ENCODE measurements at places on chromosomes 2 and 18.

- no peak for DNase-seq
Observed at GRCh38 chr2:227052879-227053278, 111.1 kb downstream of the COL4A4 start.

GRCh38 chr18:24500766-24501165 is 40.3 kb downstream of the HRH4 start:
- no peak for DNase-seq

GRCh38 chr2:215772003-215772402 is 241.3 kb downstream of the MREG start:
- peak; percentile 78 for DNase-seq

GRCh38 chr2:118122594-118123281 is 34.5 kb downstream of the INSIG2 start:
- DNase-seq: no peak

DNA sequence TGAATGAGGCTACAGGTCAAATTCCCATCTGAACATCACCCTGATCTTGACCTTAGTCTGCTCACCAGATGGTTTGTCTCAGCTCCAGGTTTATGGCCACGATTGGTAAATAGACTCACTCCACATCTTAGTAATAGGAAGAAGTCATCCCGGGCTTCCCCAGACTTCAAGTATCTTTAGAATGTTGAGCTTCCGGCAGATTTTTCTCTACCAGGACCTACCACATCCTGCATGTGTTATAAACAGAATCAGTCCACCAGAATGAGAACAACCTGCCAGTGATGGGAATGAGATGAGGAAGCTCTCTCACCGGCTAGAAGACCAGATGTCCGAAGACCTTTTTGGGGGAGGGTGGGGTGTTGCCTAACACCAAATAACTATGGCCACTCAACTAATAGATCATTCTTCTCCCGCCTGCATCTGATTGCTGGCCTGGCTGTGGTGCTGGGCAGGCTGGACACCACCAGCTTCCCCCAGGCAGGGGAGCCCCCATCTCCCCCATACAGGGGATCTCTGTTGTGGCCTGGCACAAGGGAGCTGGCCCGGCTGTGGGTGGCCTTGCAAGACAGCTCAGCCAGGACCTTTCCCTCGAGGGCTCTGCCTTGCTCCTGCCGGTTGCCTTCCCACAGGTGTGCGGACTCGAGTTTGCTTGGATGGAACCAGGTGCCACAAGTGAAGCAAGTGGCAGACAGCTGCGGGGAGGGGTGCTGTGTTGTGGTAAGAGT is 88.5 kb downstream of the SH3RF3 start:
- DNase-seq: peak; percentile 17

- peak; percentile 77 for DNase-seq
Observed at GRCh38 chr2:118539290-118539689, 308.2 kb downstream of the EN1 start.

- no peak for DNase-seq
Observed at GRCh38 chr2:37868866-37869265, 56.2 kb upstream of the RMDN2 start.

DNA sequence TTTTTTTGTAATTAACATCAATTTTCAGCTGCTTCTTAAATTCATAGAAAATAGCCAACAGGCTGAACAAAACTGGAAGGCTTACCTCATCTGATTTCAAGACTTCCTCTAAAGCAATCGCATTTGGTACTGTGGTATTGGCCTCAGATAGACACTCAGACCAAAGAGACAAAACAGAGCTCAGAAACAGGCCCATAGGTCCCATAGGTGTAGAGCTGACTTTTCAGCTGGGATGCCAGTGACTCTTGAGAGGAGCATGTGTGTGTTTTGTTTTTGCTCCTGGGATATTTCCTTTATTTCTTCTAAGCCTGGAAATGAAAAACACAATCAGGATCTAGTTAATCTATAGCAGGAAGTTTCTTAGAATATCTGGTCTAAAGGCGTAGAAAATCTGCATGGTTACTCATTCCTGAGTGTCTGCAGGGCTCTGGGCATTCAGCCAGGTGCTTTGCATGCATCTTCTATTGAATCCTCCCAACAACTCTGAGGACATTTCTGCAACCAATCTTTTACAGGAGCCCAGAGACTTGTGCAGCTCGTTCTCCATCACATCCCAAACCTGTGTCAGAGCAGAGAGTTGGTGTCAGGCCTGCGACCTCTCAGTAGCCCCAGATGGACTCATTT is 190.8 kb downstream of the RTP5 start:
- peak; percentile 40 for DNase-seq

DNA sequence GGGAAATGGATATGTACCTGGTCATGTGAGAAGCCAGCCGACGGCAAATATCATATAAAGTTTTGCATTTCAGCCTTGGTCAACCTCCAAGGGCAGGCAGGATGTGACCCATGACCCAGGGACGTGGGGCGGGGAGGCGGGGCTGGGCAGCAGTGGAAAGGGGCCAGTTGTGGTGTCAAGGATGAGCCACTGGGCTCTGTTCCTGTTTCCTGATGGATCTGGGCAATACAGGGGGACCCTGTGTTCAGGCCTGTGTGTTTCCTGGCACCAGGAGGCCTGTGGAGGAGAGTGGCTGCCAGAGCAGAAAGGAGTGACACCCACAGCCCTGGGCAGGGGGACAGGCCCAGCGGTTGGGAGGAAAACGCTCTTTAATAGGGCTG is 106.9 kb downstream of the GATA6 start:
- no peak for DNase-seq

DNA sequence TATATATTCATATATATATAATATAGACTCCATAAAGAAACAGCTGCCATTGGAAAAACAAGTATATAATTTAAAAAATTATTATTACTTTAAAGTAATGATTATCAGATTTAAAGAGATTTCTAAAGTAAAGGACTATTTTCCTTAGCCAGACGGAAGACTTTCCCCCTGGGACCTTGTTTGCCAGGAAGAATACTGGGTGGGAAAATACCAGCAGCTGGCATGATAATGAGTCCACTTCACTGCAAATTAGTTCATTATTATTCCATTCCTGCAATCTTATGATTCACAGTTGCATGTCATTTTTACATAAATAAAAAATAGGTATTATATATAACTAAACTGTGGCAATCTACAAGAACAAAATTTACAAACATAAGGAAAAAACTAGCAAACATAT is 339.8 kb upstream of the CDH7 start:
- DNase-seq: no peak

DNA sequence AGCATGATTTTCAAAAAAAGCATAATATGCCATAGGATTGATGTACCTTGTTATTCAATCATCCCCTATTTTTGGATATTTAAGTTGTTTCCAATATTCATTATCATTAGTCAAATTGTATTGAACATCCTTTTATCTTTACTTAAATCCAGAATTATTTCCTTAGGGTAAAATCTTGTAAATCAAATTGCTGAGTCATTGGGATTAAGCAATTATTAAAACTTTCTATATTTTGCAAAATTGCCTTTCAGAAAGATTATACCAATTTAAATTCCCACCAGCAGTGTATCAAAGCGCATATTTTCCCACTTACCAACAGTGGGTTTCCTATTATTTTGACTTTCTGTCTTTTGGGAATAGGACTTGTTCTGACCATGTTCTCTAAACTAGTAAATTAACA is 159.3 kb downstream of the SS18 start:
- no peak for DNase-seq

DNA sequence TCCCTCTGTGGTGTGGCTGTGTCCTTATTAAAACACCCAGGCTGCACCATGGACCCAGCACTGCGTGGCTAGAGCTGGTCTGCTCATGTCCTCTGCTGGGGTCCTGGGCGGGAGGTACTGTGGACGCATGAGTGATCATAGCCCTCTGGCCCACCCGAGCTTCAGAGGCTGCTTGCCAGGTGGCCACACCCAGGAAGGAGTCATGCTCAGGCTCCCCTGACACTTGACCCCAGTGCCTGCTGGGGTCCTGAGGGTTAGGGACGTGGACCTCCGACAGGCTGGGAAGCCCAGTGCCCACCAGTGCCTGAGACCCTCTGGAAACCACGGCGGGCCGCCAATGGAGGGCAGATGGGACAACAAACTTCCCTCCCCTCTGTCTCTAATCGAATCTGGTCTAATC is 66.3 kb upstream of the HS6ST1 start:
- DNase-seq: no peak

DNA sequence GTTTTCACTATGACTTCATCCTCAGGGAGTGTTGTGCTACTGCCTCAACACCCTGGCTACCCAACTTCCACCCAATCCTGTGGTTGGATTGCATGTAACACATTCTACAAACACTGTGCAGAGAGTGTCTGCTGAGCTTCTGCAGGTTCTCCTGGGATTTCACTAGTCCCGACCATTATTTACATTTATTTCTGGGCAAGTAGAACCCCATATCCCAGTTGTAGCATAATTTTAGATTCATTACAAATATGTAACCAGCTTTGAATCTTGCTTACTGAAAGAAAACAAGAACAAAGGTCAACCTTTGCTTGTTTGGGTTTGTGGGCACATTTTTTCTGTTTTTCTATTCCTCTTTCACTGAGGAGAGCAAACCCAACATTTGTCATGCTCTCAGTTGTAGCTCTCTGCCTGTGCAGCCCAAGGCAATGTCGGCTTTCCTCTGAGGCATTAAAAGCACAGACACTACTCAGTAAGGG is 2036.1 kb upstream of the LRRTM1 start:
- no peak for DNase-seq

DNA sequence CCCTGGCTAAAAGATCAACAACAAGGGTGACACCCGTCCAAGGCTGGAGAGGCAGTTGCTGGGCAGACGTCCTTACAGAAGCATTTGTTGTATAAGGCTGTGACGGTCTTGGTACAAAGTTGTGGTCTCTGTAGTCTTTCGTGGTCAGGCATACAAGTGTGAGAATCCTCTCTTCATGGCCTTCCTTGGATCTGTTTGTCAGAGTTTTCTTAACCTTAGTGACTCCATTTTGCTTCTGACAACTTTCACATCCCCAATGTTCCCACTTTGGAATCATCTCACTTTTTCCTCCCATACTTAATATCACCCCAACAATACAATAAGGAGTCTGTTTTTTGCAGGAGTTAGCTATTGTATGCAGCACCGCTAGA is 72.7 kb upstream of the ZCCHC2 start:
- DNase-seq: no peak

- DNase-seq: peak; percentile 20
Observed at GRCh38 chr2:71607151-71607889, 154.0 kb downstream of the DYSF start.

DNA sequence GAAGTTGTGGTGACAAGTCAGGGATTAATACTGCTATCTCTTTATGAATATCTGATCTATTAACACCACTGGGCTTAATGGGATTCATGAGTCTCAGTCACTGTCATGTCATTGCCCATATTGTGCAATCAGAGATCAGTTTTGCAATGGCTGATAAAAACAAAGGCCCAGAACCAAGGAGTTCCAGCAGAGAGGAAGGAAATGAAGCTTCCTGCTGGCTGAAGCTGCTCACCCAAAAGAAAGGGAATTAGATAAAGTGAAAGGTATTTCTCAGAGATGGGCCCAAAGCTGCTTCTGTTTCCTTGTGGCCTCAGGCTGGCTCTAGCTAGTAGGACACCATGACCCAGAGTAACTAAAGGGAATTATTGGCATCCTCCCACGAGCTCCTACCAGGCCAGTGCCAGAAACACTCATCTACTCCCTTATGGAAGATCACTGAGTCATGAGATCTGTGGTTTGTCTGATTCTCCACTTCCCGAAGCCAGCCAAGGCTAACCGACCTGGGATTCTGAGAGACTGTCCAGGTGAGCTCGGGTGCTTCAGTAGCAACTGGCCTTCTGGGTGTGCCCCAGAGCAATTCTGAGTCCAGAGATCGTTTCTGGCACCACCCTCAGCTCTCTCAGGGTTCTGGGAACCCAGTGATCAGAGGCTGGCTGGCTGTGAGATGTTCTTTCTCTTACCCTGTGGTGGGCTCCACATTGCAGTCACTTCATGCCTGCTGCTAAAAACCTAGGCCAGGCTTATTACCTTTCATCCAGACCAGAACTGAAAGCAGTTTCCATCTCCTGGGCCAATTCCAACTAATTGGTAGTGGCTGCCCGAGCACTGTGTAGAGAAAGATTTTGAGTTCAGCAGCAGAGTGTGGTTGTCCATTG is 129.5 kb upstream of the PELI1 start:
- DNase-seq: peak; percentile 58

- peak; percentile 72 for DNase-seq
Observed at GRCh38 chr2:219643788-219644398, 16.5 kb downstream of the SLC4A3 start.

GRCh38 chr2:42882756-42883155 is 90.4 kb upstream of the HAAO start:
- no peak for DNase-seq

GRCh38 chr2:7986431-7986830 is 695.4 kb upstream of the ID2 start:
- DNase-seq: no peak

GRCh38 chr2:165627470-165627869 is 158.0 kb downstream of the CSRNP3 start:
- no peak for DNase-seq

DNA sequence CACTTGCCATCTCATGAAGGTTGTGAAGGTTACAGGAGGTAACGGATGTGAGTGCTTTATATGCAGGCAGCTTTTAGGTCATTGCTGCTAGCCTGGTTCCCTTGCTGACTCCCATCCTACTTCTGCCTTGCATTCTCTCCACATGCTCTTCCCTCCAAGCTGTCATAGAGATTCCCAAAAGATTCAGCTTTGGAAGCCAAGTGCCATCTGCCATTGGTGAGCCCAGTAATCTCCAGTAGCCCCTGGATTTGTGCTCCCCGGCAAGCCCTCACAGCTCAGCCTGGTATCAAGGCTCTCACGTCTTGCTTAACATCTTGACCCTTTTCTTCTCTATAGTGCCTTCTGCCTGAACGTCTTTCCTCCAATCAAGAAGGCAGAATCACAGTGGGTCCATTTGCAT is 61.6 kb downstream of the MYT1L start:
- DNase-seq: no peak

- peak; percentile 70 for DNase-seq
Observed at GRCh38 chr2:96764253-96764637, 3.5 kb downstream of the CNNM4 start.

- DNase-seq: peak; percentile 68
Observed at GRCh38 chr2:9256570-9257043, 50.0 kb downstream of the ASAP2 start.

DNA sequence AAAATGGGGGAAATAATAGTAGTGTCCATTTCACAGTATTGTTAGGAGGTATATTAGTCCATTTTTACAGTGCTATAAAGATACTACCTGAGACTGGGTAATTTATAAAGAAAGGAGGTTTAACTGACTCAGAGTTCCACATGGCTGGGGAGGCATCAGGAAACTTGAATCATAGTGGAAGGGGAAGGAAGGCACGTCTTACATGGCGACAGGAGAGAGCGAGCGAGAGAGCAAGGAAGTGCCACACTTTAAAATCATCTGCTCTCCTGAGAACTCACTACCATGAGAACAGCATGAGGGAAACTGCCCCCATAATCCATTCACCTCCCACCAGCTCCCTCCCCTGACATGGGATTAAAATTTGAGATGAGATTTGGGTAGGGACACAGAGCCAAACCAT is 23.4 kb downstream of the MGAT5 start:
- no peak for DNase-seq
